ENCODE measurements at places on chromosomes 5 and 9.
A peak's percentile ranks its signal among the peaks of the same experiment; 100 is the strongest.

DNA sequence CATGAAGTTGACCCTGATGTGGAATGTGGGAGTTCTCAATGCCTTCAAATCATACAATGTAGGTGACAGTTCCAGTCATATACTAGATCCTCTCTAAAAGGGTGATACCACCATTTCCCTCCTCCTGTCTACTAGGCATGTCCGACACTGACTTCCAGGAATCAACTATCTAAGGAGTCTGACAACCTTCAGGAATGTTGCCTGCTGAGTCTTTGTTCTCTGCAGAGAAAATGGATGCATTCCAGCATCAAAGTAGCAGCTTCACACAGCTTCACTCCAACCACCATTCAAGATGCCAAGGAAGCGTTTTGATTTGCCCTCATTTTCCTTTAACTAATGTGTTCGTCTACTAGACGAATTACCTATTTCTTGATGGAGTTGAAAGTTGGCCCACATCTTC lies 530.2 kb downstream of the EBF1 start:
- no peak for DNase-seq

DNA sequence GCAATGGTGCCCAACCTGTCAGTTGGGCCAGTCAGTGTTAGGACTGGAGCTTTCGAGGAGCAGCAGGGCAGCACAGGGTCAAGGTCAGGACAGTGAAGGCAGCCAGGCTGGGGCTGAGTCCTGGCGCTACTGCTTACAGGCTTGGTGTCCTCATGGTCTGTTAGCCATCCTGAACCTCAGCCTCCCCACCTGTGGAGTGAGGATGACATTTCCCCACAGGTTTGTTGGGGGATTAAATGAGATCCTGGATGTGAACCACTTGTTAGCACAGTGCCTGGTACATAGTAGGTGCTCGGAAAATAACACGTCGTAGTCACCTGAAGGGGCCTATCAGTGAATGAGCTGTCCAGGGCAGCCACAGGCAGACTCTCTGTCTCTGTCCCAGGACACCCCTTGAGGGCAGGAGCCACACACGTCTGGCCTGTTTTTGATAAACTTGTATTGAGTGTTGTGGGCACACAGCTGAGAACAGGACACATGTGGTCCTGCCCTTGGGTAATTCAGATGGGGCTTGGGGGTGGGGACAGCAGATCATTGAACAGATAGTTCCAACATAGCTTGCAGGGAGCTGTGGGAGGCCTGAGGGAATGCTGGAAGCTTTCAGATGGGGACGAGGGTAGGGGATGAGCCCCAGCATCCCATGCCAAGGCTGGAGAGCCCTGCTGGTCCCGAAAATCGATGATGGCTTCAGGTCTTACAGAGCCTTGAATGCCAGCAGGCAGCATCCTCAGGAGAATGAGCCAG lies 69.3 kb downstream of the AMBP start:
- no peak for DNase-seq

GRCh38 chr5:94908889-94909480 lies 290.5 kb downstream of the SLF1 start:
- DNase-seq = peak; percentile 44

DNA sequence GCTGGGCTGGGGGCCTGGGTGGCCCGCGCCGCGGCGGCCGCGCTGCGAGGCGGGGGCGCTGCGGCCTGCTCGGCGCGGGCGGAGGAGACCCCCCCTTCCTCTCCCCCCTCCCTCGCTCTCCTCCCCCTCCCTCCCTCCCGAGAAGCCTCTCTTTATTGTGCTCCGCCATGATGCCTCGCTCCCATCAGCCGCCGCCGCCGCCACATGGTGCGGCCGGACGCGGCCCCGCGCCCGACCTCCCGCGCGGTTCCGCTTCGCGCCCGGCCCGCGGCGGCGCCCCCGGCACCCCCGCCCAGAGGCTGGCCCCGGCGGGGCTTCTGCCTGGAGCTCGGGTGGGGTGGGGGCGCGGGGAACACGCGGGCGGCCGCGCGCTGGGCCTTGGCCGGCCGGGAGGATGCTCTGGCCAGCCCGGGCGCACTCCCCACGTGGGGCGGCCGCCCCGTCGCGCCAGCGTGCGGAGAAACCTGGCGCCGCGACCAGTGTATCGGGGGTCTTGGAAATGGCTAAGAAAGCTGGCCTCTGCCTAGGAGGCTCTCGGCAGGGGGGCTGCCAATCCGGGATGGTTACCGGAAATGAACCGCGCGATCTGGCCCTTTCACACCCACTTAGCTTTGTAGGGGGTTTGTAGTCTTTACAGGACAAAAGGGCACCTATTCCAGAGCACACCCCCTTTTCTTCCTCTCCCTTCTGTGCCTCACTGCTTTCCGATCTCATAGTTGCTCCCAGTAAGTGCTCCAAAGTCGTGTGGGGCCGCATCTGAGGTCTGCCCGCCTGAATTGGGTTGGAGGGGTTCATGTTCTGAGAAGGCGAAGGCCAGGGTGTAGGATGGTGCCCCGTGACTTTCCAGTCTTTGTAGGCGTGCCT lies 1.0 kb downstream of the SET start:
- DNase-seq = peak; percentile 60

- DNase-seq = no peak
These were observed 388.9 kb upstream of the ACTBL2 start for GRCh38 chr5:57871496-57871895.

DNA sequence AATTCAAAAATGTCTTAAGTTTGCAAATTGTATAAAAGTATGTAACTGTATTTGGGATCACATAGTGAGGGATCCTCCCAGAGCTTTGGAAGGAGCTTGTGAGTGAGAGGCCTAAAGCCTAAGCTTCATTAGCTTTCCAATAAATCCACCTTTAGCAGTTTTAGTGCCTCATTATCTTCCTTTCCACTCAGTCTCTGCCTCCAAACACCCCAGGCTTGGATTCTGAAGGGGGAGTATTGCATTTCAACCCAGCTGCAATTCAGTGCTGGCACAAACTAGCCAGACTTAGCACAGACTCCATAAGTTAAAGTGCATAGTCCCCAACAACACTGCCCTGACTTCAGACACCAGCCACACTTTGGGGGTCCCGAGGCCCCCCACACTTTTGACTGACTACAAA lies 113.5 kb downstream of the SMARCA2 start:
- DNase-seq = no peak

DNA sequence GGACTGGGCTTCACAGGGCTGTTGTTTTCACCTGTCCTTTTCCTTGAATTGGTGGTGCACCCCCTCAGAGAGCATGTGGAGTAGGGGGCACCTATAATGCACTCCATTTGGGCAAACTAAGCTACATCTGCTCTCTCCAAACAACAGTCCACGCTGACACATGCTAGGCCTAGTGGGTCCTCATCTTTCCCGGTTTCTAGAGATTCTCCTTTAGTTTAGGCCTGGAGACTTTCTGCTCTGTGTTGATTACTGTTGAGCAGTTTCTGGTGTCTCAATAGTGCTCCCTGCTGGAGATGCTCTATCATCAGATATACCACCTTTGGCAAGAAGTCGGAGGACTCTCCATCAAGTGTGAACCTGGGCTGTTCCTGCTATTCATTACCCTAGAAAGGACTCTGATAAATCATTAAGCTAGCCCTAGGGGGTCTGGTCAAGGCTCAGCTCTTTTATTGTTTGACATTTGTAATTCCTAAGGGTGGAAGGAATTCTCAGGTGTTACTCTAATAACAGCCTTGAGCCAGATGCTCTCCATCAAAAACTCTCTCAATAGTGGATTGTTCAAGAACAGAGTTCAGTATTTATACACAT lies 64.0 kb upstream of the FYB1 start:
- peak; percentile 82 for DNase-seq

DNA sequence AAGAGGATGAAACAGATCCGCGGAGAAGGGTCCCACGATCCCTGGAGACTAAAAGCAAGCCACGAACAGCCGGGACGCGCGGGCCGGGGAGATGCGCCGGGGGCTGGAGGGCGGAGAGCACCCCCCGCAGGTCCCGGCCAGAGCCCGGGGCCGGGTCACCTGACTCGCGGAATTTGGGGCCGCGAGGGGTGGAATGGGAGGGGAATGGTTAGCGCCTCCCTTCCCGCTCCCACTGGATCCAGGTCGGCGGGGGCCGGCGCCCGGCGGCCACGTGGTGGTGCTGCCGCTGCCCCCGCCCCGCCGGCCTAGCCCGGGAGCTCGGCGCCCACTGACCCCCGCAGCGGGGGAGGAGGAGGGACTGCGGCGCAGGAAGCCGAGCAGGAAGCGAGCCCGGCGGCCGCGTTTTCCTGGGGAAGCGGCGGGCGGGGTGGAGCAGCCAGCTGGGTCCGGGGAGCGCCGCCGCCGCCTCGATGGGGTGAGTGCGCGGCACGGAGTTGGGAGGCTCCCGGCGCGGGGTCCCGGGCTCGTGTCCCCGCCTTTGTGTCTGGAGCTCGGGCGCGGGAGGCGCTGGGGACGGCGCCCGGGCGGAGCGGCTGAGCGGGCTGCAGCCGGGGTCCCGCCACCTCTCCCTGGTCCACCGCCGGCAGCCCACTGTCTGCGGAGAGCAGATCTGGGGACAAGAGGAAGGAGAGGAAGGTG lies at the start of gene RAI14:
RAI14 (plus strand) TSS at position 328 of the 699 bp plus-strand sequence. CDS start 30,592 bp downstream, outside the sequence.
- DNase-seq = peak; percentile 22

GRCh38 chr5:31407921-31408693 lies 123.8 kb downstream of the DROSHA start:
- DNase-seq = no peak

Data from activated CD4-positive, alpha-beta T cell treated with anti-CD3 and anti-CD28 coated beads, Interleukin-2, Interleukin-6, amounts not matched to agents 100 ng/mL and 50 ng/mL, durations not matched to agents 16 hours and 8 hours (primary cell).